ENCODE measurements at places on chromosomes 5 and 9.

DNA sequence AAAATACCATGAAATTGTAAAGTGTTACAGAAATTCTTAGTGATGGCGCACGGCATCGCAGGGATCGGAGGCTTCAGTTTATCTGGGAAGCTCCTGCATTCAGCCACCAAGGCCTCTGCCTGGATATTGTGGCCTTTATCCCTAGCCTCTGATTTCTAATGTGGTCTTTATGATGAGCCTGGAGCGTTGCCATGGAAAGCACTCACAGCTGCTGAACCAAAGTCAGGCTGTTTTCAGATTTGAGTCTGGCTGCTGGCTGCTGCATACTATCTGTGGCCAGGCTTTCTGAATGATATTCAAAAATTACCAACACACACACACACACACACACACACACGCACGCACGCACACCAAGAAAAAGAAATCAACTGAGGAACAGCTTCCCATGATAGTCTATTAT, 101.1 kb upstream of the ZNF366 start:
- no peak overlapping the region for H3K27ac ChIP-seq
- H3K27me3 ChIP-seq = peaks cover under 1% of the 10 kb centered on the region
- H3K4me1 ChIP-seq = peaks cover 17% of the 10 kb centered on the region
- H3K4me3 ChIP-seq = no peak overlapping the region

DNA sequence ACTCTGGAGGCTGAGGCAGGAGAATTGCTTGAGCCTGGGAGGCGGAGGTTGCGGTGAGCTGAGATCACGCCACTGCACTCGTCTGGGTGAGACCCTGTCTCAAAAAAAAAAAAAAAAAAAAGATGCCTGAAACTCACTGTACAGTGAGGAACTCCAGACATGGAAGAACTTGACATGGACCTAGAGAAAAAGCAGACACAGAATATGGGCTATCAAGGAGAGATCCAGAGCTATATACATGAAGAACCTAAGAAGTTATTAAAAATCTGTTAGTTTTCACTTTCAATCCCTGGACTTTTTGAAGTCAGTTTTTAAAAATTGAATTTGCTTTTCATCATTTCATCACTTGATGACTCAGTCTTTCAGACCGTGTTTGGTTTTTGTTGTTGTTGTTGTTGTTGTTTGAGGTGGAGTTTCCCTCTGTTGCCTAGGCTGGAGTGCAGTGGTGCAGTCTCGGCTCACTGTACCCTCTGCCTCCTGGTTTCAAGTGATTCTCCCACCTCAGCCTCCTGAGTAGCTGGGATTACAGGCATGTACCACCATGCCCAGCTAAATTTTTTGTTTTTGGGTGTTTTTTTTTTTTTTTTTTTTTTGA, 20.3 kb downstream of the PAIP2 start:
- no peak for DNase-seq
- peaks cover 4% of the 10 kb centered on the region for H3K4me1 ChIP-seq
- no peaks in the 10 kb centered on the region for H3K27me3 ChIP-seq
- no peak overlapping the region for H3K4me3 ChIP-seq

DNA sequence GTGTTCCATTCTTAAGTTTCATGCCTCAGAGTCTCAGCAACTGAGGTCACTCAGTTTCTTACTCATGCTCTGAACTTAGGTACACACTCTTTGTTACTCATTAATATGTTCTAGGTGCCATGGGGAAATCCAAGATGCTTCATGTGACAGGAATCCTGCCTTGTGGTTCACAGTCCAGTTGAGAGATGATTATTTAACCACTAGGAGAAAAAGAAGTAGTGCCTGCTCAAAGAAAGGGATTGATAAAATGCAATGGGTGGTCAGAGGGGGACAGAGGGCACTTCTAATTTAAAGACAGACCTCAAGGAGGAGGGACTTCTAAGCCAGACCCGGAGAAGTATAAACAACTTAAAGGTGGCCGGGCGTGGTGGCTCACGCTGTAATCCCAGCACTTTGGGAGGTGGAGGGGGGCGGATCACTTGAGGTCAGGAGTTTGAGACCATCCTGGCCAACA, 69.0 kb downstream of the UGCG start:
- no peak overlapping the region for H3K4me3 ChIP-seq
- no peak for DNase-seq
- no peaks in the 10 kb centered on the region for H3K36me3 ChIP-seq
- no peaks in the 10 kb centered on the region for H3K4me1 ChIP-seq
- no peaks in the 10 kb centered on the region for H3K27me3 ChIP-seq

- H3K4me3 ChIP-seq = peak overlapping the region; percentile 99
- H3K27ac ChIP-seq = peak overlapping the region; percentile 36
- no peaks in the 10 kb centered on the region for H3K27me3 ChIP-seq
- H3K36me3 ChIP-seq = peaks cover 3% of the 10 kb centered on the region
These were observed 651 bp downstream of the TRIM23 start for GRCh38 chr5:65623482-65623881.

DNA sequence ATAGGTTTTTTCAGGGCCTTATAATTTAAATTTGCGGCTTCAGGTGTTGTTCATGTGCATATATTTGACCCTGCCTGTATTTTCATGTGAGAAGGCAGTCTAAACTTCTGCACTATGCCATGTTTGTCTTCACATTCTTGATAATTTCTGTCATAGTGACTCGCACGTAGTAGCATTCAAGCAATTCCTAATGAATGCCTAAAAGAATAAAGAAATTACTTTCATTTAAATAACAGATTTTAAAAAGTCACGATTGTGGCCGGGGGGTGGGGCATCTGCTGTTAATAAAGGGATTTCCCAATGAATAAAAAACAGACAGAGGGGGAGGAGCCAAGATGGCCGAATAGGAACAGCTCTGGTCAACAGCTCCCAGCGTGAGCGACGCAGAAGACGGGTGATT, 318.0 kb downstream of the ADAMTS6 start:
- no peak overlapping the region for H3K4me3 ChIP-seq
- H3K27ac ChIP-seq = no peak overlapping the region
- H3K27me3 ChIP-seq = no peaks in the 10 kb centered on the region
- H3K4me1 ChIP-seq = no peaks in the 10 kb centered on the region

DNA sequence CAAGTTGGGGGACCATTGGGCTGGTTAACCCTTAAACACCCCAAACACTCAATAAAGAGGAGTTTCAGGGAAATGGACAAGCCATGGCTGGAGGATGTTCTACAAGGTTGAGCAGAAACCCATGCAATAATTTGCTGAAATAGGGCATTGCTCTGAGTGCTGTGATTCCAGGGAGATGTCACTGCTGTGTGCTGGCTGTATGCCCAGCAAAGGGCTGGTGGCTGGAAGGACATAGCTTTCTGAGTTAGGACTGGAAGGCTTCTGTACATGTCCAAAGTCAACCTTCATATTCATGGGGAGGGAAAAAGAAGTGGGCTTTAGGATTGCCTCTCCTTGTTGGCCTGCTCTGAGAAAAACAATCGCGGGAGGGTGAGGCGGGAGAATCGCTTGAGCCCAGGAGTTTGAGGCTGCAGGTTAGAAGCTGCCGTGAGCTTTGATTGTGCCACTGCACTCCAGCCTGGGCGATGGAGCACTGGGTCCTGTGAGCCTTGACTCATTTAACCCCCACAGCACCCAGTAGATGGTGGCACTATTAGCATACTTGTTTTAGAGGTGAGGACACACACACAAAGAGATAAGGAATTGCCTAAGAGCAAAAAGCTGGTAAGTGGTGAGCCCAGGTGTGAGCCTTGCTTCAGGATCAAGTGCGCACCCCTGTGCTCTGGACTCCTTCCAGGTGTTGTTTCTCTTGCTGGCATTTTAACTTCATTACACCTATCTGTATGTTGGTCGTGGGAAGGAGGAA, 20.4 kb downstream of the IL12B start:
- no peaks in the 10 kb centered on the region for H3K36me3 ChIP-seq
- H3K27ac ChIP-seq = no peak overlapping the region
- DNase-seq = no peak
- peak overlapping the region; percentile 66 for H3K4me3 ChIP-seq

DNA sequence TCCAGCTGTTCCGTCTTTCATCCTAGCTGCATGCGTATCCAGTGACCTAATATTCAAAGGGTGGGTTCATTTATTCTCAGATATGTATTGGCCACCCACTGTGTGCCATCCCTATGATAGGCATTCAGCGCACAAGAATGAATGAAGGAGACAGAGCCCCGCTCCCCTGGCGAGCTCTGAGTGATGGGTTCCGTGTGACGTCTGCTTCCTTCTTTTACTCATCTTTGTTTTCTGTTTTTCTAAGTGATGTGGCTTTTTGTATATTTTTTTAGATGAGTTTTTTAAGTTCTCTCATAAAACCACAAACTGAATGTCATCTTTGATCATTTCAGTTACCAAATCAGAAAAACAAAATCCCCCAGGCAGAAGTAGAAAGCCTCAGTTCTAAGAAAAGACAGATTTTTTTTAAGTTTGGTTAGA, 168.3 kb upstream of the OTULINL start:
- no peaks in the 10 kb centered on the region for H3K27me3 ChIP-seq
- peaks cover 49% of the 10 kb centered on the region for H3K4me1 ChIP-seq
- H3K4me3 ChIP-seq = no peak overlapping the region
- no peak for DNase-seq

- DNase-seq = no peak
- H3K27me3 ChIP-seq = no peaks in the 10 kb centered on the region
- H3K27ac ChIP-seq = peak overlapping the region; percentile 65
- H3K36me3 ChIP-seq = no peaks in the 10 kb centered on the region
- H3K4me1 ChIP-seq = peaks cover 14% of the 10 kb centered on the region
- H3K4me3 ChIP-seq = no peak overlapping the region
These were observed 98.2 kb downstream of the DAP start for GRCh38 chr5:10662661-10663488.

- H3K27ac ChIP-seq = no peak overlapping the region
- peaks cover 13% of the 10 kb centered on the region for H3K4me1 ChIP-seq
- H3K4me3 ChIP-seq = no peak overlapping the region
- no peaks in the 10 kb centered on the region for H3K27me3 ChIP-seq
These were observed 1.8 kb downstream of the SGCD start for GRCh38 chr5:156328766-156329165.

GRCh38 chr5:112998296-112998695, 21.7 kb downstream of the DCP2 start:
- H3K4me1 ChIP-seq = peaks cover 15% of the 10 kb centered on the region
- H3K27ac ChIP-seq = no peak overlapping the region
- peaks cover 44% of the 10 kb centered on the region for H3K36me3 ChIP-seq
- no peaks in the 10 kb centered on the region for H3K27me3 ChIP-seq

- H3K4me1 ChIP-seq = peaks cover 19% of the 10 kb centered on the region
- H3K36me3 ChIP-seq = peaks cover 15% of the 10 kb centered on the region
- H3K4me3 ChIP-seq = no peak overlapping the region
These were observed 75.6 kb downstream of the USP20 start for GRCh38 chr9:129910628-129911567.

DNA sequence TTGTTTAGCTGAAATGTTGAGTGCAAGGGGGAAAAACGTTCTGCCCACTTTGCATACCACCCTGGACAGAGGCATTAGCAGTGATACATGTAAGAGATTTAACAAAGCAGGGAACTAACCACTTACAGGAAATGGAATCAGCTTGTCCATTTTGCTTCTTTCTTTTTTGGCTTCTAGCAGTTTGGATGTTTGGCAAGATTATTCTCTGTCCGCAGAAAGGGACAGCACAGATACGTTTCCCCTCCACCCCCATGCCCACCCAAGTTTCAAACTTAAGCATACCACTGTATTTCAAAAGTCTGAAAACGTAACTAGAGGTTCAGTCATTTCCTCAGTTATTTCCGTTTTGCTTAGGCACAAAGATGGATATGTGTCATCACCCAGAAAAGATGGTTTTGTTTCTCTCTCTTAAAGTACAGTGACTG, 118.4 kb downstream of the GDNF start:
- no peak overlapping the region for H3K4me3 ChIP-seq
- no peaks in the 10 kb centered on the region for H3K27me3 ChIP-seq
- H3K27ac ChIP-seq = 0 out of 2 replicates have a peak overlapping the region, but pooled peaks have one; percentile 52
- no peaks in the 10 kb centered on the region for H3K36me3 ChIP-seq
- H3K4me1 ChIP-seq = peaks cover 29% of the 10 kb centered on the region
- DNase-seq = no peak

DNA sequence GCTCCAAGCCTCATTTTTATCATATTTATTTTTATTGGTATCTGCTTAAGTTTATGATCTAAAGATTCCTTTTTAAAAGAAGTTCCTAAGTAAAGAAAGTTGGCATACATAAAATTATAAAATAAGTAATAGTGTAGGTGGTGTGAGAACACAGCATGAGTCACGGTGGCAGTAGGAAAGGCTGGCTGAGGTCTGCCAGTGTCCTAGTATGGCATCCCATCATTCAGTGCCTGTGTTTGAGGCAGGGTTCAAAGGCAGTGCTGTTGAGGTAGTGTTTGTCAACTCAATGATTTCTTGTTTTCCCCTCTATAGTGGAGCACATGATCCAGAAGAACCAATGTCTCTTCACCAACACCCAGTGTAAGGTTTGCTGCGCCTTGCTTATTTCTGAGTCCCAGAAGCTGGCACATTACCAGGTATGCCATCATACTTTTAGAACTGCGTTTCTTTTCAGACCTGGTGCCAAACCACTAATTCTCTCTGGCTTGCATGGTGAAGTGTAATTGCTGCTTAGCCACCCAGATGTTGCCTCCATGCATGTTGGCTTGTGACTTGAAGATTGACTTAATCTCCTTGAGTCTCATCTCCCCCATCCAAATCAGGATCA, 18.4 kb downstream of the ZNF346 start:
- H3K4me3 ChIP-seq = no peak overlapping the region
- H3K27me3 ChIP-seq = no peaks in the 10 kb centered on the region
- H3K27ac ChIP-seq = no peak overlapping the region

DNA sequence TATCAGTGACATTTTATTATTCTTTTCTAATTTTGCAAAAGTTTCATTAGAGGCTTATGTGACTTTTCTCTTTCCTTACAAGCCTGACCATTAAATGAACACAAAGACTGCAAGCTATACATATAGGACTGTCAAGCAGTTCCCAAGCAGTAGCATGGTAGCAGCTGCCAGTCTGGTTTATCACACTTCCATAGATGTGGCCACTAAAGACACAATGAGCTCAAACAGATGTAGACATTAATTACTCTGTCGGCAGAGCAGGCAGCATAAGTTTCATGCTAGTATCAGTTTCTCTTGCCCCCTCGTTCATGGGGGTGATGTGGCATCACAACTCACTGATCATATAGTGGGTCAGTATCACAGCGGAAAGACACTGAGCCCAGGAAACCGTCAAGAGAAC, 89.5 kb downstream of the CDH10 start:
- no peaks in the 10 kb centered on the region for H3K36me3 ChIP-seq
- no peaks in the 10 kb centered on the region for H3K27me3 ChIP-seq

GRCh38 chr5:151682751-151683331, 3.9 kb downstream of the SPARC start:
- H3K27me3 ChIP-seq = no peaks in the 10 kb centered on the region
- peaks cover 54% of the 10 kb centered on the region for H3K4me1 ChIP-seq
- no peak for DNase-seq
- peaks cover 13% of the 10 kb centered on the region for H3K36me3 ChIP-seq
- H3K4me3 ChIP-seq = no peak overlapping the region
- peak overlapping the region; percentile 50 for H3K27ac ChIP-seq

GRCh38 chr5:54718656-54719055, 201.1 kb downstream of the SNX18 start:
- H3K4me1 ChIP-seq = peaks cover 15% of the 10 kb centered on the region
- no peaks in the 10 kb centered on the region for H3K27me3 ChIP-seq
- H3K27ac ChIP-seq = 0 out of 2 replicates have a peak overlapping the region, but pooled peaks have one; percentile 25
- H3K4me3 ChIP-seq = no peak overlapping the region
- H3K36me3 ChIP-seq = no peaks in the 10 kb centered on the region
- DNase-seq = no peak

Data from WTC11 (cell line).